Substantia nigra (tissue), 51 donors: ENCODE measurements at places on chromosomes 7 and 10.
A peak's percentile ranks its signal among the peaks of the same experiment; 100 is the strongest.

DNA sequence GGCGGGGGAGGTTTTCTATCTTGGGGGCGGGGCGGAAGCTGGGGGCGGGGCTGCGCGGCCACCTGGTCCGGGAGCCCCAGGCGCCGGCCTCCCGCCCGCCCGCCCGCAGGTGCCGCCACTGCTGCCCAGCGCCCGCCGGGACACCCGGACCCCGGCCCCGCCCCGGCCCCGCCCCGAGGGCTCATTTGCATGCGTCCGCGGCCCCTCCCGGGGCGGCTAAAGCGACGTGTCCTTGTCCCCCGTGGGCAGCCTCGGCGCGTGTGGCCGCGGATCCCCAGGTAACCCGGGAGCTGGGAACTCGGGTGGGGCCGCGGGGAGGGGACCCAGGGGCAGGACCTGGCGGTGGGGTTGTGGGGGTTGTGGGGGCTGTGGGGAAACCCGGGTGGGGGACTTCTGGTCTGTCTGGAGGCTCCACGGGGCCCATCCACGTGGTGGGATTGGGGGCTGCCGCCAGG is at the start of gene BHLHA15:
Gene BHLHA15, plus strand, starts transcription at position 219 of the 455 bp plus-strand sequence. CDS start 871 bp downstream, outside the sequence.
- no peak for DNase-seq

DNA sequence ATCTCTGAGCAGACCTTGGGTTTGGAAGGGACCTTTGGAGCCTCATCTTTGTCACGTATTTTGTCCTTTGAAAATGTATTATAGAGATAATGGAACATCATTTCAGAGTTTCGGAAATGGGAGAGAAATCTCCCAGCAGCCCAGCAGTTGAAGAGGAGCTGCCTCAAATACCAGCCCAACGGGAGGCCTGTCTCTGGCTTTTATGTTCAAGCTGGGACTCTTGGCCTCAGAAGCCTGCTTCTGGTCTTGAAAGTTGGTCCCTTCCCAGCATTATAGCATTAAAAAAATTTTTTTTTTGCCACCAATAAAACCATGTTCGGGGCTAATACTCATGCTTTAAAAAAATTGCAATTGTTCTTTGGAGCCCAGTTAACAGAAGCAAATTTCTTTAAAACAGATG is 73.4 kb upstream of the CTBP2 start:
- no peak for DNase-seq

- DNase-seq: no peak
Measured at GRCh38 chr10:60230892-60231291, 158.8 kb downstream of the ANK3 start.

DNA sequence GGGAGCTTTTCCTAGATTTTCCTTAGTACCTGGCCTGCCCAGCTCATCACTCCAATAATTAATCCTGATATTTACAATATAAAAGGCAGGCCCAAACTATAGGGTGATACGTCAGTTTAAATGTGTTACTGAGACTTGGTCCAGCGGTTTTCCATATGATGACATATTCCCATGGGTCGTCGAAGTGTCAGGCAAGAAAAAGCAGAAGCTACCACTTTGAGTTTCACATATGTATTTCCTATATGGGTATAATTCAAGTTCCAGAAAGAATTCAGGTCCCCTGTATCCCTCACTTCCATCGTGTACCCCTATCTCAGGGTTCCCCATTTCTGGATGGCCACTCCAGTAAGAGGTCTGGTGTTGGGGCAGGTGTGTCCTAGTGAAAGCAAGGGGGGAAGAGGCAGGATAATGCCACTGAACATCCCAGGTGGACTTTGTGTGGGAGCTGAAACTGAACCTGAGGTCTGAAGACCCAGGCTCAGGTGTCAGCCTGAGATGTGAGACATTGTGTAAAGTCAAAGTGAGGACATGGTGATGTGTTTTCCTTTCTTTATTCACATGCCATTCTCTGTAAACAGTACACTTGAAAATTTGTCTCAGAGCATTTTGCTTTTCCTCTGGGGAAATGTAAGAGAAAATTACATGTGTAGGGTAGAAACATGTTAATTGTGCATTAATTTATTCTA is 167.8 kb downstream of the PLXDC2 start:
- no peak for DNase-seq

- DNase-seq: no peak
Measured at GRCh38 chr7:24652251-24652939, 79.1 kb downstream of the PALS2 start.

GRCh38 chr7:105788356-105788755 is 88.0 kb downstream of the ATXN7L1 start:
- no peak for DNase-seq

DNA sequence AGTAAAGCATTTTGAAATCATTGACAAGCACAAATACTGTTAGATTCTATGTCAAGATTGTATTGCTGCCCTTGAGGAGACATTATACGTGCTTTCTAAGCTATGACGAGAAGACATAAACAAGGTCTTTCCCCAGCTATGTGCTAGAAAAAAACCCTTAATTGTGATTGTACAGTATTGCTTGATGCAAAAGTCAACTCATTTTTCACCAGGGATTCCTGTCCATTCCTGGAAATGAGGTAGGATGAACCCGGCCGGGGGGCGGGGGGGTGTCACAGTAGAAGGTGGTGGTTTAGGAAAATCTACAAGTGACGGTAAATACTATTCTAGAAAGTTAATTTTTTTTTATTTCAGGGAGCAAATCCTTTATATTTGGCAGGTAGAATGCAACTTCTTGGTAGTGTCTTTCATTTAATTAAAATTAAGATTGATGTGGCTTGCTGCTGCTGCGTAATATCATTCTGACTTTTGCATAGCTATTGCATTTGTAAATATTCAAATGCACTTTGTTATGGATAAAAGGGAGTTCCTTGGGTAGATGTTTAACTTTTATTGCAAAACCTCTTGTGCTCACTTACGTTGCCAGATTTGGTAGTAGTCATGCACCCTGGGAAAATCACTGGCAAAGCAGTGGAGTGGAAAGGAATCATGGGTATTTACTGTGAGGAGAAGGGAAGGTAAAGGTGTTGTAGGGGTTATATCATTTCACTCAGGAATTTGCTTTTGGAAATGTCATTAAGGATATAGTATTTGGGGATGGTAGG is 164.4 kb upstream of the PRPS1L1 start:
- DNase-seq: no peak

DNA sequence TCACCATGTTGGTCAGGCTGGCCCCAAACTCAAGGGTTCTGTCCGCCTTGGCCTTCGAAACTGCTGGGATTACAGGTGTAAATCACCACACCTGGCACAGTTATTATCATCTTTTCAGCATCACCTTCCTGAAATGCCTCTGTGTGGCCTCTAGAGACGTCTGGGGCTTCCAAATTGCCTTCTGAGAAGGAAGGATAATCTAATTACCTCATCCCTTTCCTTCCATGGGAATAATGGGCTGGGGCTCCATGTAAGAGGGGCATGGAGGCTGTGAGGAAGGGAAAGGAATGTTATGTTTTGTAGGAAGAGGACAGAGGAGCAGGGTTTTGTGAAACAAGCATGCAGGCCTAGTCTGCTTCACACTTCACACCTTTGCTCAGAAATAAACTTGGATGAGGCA is 22.2 kb upstream of the PODXL start:
- no peak for DNase-seq

DNA sequence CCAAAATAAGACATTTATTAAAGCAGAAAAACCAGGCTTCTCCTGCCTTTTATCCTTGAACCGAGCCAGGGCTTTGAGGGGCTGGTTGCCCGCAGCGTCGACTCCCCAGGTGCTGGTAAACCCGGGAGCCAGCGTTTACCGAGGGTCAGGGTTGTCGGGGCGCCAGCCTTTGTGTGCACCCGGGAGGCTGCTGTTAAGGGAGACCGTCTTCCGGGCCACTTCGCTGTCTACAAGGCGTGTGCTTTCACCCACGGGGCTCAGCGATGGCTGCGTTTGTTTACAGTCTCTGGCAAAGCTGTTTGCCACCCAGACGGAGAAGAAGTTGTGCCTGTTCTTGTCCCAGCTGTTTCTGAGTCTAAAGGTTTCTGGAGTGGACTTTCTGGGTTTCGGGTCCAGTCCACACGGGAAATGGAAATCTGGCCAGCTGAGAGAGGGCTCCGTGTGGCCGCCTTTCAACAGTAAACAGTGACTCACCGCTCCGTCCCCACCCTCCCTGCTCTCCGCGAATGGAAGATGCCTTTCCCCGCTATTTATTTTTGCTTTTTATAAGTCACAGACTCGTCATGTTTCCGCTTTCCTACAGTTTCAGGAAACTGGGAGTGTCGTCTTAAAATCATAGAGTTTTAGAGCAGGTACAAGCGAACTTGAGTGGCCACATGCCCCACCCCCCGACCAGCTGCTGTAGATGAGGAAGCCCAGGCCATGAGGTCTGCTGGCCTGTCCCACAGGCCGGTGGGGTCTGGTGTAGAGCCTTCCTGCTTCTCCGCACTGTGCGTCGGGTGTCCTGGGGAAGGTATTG is 2.2 kb downstream of the MAFK start:
- DNase-seq: no peak

- peak; percentile 68 for DNase-seq
Measured at GRCh38 chr10:86361156-86362128, 5.2 kb downstream of the GRID1 start.

- no peak for DNase-seq
Measured at GRCh38 chr7:151626422-151627115, 106.9 kb upstream of the RHEB start.

- DNase-seq: no peak
Measured at GRCh38 chr7:2017914-2018568, 214.7 kb downstream of the MAD1L1 start.

GRCh38 chr10:126102636-126103035 is 206.3 kb downstream of the FANK1 start:
- DNase-seq: no peak

DNA sequence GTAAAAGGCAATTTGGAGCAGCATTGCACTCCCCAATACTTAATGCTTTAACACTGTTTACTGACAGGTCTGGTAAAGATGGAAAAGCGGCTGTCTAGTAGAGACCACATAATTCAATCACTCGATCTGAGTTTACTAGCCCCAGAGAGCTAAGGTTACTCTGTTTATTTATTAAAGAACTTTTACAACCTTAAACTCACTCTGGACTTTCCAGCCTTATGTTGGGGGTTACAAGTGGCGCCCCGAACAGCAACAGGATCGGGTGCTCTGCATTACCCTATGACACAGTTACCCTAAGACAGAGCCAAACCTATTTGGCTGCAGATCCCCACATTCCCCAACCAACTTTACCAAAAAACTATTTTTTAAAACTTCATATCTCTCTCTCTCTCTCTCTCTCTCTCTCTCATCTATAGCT is 43.9 kb downstream of the MRPS24 start:
- DNase-seq: no peak

- no peak for DNase-seq
Measured at GRCh38 chr7:128844777-128845311, 14.6 kb downstream of the FLNC start.

DNA sequence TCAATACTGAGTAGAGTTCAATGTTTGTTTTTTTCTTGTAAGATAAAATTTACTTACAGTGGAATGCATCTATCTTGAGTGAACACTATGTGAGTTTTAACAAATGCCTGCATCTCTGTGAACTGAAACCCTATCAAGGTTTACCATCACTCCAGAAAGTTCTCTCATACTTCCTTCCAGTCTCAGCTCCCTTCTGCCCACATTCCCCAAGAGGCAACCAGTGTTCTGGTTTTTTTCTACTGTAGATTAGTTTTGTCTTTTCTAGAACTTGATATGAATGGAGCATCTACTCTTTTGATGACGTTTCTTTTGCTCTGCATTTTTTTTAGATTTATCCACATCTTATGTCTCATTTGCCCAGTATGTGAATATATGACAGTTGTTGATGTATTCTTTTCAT is 17.1 kb downstream of the WIPI2 start:
- DNase-seq: no peak

DNA sequence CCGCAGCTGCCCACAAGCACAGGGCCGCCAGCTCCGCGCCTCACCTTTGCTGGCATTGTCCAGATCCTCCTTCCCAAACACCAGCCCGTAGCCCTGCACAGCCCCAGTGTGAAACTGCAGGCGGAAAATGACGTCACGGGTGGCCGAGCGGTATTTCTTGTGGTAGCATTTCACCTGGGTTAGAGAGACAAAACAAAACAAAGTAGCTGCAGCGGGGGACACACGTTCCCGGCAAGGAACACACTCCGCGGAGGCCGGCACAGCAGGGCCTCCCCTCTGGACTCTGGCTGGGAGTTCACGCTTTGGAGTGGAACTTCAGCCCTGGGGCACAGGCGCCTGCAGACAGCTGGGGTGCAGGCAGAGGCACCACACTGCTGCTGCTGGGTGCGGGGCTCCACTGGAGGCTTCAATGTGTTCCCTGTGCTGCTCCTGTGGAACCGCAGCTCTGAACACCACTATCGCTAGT is 181.1 kb downstream of the TNS3 start:
- no peak for DNase-seq

GRCh38 chr10:127836176-127836575 is 56.6 kb downstream of the CLRN3 start:
- DNase-seq: no peak

GRCh38 chr10:133224756-133225372 is 5.2 kb upstream of the UTF1 start:
- DNase-seq: no peak

DNA sequence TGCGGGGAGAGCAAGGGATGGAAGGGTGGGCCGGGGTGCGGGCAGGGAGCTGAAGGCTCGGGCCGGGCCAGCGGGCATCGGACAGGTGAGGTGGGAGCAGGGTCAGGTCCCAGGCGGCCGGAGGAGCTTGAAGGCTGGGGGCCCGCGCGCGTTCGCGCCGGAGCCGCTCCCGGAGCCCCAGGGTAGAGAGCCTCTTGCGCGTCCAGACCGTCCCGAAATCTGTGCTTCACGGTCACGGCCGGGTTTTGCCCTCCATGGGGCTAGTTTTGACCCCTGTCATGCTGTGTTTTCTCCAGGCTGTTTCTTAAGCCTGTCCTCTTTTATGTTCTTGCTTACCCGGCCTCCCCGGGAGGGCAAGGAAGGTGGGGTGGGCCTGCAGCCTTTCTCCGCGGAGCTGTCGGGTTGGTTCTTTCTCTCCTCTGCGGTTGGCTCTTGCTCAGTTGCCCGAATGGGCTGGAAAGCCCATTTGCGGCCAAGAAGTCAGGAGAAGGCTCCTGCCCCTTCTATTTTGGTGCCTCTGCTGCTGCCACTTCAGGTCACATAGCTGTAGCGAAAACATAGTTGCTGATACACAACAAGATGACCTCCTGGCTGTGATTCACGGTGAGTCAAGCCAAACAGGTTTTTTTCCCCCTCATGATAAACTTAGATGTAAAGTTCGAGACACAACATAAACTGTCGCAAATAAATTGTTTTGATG is 650 bp downstream of the UBE2D1 start:
- DNase-seq: peak; percentile 22

- DNase-seq: no peak
Measured at GRCh38 chr7:99422625-99423024, 13.9 kb downstream of the BUD31 start.

DNA sequence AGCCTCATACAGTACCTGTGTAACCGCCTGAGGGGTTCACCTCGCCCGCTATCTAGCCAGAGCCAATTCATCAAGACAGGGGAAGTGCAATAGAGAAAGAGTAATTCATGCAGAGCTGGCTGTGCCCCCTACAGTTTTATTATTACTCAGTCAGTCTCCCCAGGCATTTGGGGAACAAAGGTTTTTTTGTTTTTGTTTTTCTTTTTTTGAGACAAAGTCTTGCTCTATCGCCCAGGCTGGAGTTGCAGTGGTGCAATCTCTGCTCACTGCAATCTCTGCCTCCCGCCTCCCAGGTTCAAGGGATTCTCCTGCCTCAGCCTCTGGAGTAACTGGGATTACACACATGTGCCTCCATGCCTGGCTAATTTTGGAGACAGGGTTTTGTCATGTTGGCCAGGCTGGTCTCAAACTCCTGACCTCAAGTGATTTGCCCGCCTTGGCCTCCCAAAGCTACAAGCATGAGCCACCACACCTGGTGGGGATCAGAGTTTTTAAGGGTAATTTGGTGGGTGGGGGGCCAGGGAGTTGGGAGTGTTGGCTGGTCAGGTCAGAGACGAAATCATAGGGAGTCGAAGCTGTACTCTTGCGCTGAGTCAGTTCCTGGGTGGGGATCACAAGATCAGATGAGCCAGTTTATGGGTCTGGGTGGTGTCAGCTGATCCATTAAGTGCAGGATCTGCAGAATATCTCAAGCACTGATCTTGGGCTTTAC is 116.5 kb downstream of the MARCHF5 start:
- no peak for DNase-seq
